ENCODE measurements at places on chromosomes 6 and 20. TPM values are rescaled to one million over a fixed set of nuclear protein-coding genes. Genes with fewer than 3 reads are reported as not detected.

- DNase-seq: no peak
Observed at GRCh38 chr6:87922947-87923330, 124.7 kb upstream of the SPACA1 start.

- no peak for DNase-seq
Observed at GRCh38 chr6:88588938-88589337, 374.5 kb downstream of the RNGTT start.

DNA sequence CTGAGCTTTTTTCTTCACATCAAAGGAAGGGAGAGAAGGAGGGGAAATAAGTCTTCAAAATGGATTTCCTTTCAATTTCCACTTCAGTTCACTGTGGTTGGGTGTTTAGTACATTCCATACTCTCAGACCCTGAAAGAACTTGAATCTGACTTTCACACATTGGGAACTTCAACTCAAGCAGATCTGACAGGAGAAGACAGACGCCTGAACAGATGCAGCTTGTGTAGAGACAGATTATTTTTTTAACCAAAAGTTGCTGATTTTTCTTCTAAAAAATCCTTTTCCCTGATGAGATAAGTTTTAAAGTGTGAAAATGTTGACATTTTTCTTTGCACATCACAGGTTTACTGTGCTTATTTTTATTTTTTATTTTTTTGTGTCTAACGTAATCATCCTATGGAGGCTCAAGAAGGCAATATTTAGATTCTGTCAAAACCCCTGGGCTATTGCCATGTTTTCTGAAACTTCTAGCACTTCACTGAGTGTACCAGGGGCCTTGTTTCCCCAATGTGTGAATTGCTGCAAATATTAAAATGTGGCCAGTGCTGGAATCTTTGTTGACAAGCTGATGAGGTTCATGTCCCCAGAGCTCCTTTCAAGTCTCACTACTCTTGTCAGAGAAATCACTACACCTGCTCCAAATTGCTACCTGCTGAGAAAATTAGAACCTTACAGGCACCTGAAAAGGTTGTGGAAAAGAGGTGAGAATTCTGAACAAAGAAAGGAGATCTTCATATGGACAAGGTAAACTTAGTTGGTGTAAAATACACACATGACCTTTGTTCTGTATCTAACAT, 214.8 kb upstream of the BTBD3 start:
- DNase-seq: no peak

GRCh38 chr20:57267158-57267821, 849 bp upstream of the BMP7 start:
- DNase-seq: no peak

- DNase-seq: no peak
Observed at GRCh38 chr6:156698239-156699016, 78.8 kb upstream of the ARID1B start.

DNA sequence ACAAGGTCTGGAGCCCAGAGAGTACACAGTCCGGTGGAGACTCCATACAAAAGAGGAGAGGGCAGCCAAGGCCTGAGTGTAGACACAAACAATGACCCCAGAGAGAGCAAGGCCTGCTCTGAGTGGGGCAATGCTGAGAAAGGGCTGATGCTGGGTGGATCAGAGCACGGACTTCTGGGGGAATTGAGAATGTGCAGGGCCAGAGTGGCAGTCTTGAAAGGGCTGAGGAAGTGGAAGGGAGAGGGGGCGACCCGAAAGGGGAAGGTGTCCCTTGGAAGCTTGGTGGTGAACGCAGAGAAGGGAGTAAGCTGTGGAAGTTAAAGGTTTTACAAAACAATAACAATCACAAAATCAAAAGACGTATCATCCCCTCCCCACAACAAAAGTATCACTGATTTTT, 12.0 kb upstream of the GRM4 start:
- no peak for DNase-seq

DNA sequence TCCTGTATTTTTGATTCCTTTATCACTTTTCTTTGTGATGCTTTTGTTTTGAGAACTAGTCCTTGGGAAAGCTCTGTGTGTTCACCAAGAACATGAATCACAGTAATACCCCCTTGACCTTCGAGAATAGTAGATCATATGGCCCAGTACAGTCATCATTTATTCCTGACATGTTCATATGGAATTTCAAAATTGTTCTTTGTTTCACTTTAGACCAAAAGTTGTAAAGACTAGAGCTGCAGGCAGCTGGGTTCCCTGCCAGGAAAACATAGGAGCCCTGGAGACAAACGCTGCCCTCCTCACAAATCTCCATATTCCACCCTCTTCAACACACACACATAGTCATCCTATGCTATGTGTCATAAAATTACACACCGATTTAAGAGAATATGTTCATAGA, 621.2 kb upstream of the EYS start:
- DNase-seq: no peak

- peak; percentile 24 for DNase-seq
Observed at GRCh38 chr6:155970876-155971708, 515.5 kb upstream of the NOX3 start.

DNA sequence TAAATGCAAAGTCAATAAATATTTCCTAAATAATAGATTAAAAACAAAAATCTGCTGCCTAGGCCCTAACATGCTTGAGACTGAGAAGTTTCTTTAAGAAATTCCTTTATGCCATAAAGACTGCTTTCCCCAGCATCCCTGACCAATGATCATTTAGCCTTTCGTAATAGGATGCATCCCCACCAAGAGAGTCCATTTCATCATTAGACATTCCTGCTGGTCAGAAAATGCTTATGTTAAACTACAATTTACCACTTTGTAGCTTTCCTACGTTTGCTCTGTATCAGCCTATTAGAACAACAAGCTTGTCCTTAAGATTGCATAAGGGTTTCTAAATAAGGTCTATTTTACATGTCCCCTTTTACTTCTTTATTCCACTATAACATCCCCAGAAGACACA, 59.8 kb upstream of the HSF2 start:
- no peak for DNase-seq

- DNase-seq: no peak
Observed at GRCh38 chr20:45350217-45350616, 2.0 kb upstream of the SDC4 start.

GRCh38 chr6:166145751-166146150, 21.9 kb downstream of the TBXT start:
- no peak for DNase-seq

DNA sequence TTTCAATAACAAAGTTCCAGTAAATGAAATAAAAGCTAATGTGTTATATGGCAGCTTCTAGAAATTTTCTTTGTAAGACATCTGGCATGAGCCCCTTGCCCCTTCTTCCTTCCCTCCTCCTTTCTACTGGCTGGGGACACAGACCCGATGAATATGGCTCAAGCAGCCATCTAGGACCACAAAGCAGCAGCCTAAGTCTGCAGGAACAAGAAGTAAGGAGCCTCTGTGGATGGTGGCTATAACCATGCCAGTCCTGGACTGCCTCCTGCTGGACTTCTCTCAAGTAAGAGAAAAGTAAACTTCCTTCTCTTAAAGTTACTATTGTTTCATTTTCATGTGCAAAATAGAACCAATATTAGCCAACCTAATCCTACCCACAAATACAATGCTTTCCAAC, 114.9 kb upstream of the DST start:
- DNase-seq: no peak

- no peak for DNase-seq
Observed at GRCh38 chr20:59939052-59939878, 840 bp downstream of the PPP1R3D start.

- DNase-seq: no peak
Observed at GRCh38 chr6:127403636-127404035, 55.6 kb downstream of the KIAA0408 start.

DNA sequence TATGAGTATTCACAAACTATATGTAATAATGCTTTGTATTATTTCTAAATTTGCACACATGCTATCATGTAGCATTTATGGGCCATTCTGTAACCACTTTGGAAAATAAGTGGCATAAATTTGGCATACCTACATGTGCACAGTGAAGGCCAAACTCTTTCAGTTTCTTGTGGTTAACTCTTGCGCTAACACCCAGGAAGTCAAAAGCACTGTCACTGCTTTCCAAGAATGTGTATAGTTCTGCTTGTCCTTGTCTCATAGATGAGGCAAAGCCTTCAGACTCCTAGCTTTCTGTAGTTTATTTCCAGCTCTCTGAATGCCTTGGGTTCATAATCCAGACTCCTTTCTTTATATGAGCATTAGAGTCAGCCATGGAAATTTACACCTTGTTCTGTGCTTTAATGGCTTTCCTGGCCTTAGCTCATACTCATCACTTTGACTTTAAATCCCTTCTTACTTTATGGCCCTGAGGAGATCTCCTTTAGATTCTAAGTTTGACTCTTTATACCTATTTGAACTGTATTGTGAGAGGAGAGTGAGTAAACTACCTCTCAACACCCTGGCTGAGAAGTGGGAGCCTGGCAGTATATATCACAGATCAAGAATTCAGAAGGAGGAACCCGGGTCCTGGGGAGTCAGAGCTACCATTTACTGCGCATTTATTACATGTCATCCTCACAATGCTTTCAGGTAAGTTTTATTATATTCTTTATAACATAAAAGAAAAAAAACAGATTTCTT, 949 bp upstream of the SLC17A3 start:
- no peak for DNase-seq

GRCh38 chr6:138241381-138241780, 23.1 kb upstream of the PBOV1 start:
- no peak for DNase-seq

GRCh38 chr6:139152892-139153271, 18.0 kb downstream of the HECA start:
- DNase-seq: no peak

- no peak for DNase-seq
Observed at GRCh38 chr6:67643281-67643680, 991.8 kb upstream of the ADGRB3 start.

- DNase-seq: no peak
Observed at GRCh38 chr6:98828211-98828788, 6.1 kb upstream of the POU3F2 start.

- no peak for DNase-seq
Observed at GRCh38 chr20:11951696-11952095, 34.0 kb downstream of the BTBD3 start.

GRCh38 chr6:170019818-170020583, 268.6 kb downstream of the ERMARD start:
- no peak for DNase-seq

DNA sequence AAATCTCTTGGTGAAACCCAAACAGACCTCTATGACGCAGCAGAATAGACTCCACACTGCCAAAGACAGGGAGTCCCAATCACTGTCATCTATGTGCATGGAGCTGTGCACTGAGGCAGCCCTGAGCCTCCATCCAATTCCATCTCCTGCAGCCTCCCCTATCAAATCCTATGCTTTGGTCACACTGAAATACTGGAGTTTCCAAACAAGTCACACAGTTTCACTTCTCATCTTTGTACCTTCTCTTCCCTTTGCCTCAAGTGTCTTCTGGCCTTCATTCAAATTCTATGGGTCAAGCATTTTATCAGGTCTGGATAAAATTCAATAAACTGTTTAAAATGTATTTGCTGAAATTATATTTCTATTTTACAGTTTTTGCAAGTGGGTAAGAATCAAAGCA, 38.5 kb downstream of the FBXL4 start:
- no peak for DNase-seq

- no peak for DNase-seq
Observed at GRCh38 chr20:31562241-31562640, 42.8 kb upstream of the ID1 start.

GRCh38 chr6:129623008-129623732, 86.8 kb downstream of the ARHGAP18 start:
- DNase-seq: no peak

GRCh38 chr6:109456710-109457561, 1.4 kb upstream of the MICAL1 start:
- DNase-seq: no peak

GRCh38 chr6:159606786-159607185, 86.3 kb downstream of the SOD2 start:
- no peak for DNase-seq

GRCh38 chr6:107314531-107314939, 144.8 kb downstream of the PDSS2 start:
- no peak for DNase-seq

- DNase-seq: no peak
Observed at GRCh38 chr6:72290620-72291019, 331.2 kb upstream of the KCNQ5 start.

- no peak for DNase-seq
Observed at GRCh38 chr20:32773855-32774254, 11.7 kb downstream of the DNMT3B start.

- no peak for DNase-seq
Observed at GRCh38 chr20:44494266-44494665, 18.6 kb downstream of the TTPAL start.

TENT5A gene
- 6.3 TPM for total RNA-seq

CTCFL gene
- total RNA-seq: not detected

ACTR5 gene
- total RNA-seq: 11.1 TPM

PHACTR3 gene
- total RNA-seq: not detected

CLVS2 gene
- total RNA-seq: not detected

TSBP1 gene
- not detected for total RNA-seq

ABHD16B gene
- total RNA-seq: not detected

MOG gene
- total RNA-seq: not detected

LIME1 gene
- 149 TPM for total RNA-seq

ROS1 gene
- total RNA-seq: not detected

STMN3 gene
- 127 TPM for total RNA-seq

LY6G6F gene
- not detected for total RNA-seq

FITM2 gene
- total RNA-seq: 3.4 TPM

COL11A2 gene
- total RNA-seq: 2.8 TPM

HELZ2 gene
- total RNA-seq: 57.7 TPM

POLR1C gene
- 46.6 TPM for total RNA-seq

GPR63 gene
- total RNA-seq: 0.20 TPM

EHMT2 gene
- 36.3 TPM for total RNA-seq

ELOVL4 gene
- total RNA-seq: 1.0 TPM

Measured in CD4-positive, alpha-beta T cell (primary cell).